Stimulated activated CD4-positive, alpha-beta T cell treated with anti-CD3 and anti-CD28 coated beads, Interleukin-2, amount 100 ng/mL, for 48 hours (primary cell): ENCODE measurements at places on chromosomes 6 and 20.

- DNase-seq, result no peak
Measured at GRCh38 chr20:10111139-10111958, 76.6 kb downstream of the ANKEF1 start.

- no peak for DNase-seq
Measured at GRCh38 chr6:53643481-53643965, 22.0 kb downstream of the KLHL31 start.

DNA sequence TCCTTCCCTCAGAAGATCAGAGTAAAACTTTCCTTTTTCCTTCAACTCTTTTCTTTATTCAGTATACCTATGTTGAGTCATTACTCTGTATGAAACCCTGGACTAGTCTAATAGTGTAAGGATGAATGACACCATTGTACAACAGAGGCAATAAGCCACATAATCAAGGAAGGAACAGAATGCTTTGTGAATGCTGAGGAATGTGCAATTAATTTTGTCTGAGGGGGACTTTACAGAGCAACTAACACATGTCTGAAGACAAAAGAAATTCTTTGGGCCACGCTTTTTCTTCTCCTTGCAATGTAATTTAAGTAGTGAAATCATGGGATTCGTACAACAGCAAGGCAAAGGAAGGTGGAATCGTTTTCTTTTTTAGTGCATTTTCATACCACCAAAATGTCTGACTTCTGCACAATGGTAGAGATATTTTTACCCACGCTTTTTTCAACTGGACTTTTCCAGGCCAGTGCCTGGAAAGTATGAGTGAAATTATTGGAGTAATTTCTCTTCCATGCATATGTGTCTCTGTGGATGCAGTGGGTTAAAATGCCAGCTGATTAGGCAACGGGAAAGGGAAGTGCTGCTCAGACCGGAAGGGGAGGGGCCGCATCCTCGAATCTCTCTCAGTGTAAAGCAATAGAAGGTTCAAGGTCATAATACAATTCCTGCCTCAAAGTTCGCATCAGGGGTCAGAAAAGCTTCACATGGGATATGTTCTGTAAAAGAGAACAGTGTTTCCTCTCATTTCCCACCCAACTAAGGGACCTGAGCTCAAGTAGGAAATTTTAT lies 89.9 kb upstream of the MTHFD1L start:
- DNase-seq, result no peak

- DNase-seq, result no peak
Measured at GRCh38 chr6:154341871-154342270, 14.7 kb downstream of the IPCEF1 start.

GRCh38 chr6:113674075-113674474 lies 183.1 kb upstream of the MARCKS start:
- DNase-seq, result no peak

- no peak for DNase-seq
Measured at GRCh38 chr6:89792881-89793280, 26.7 kb downstream of the MDN1 start.

DNA sequence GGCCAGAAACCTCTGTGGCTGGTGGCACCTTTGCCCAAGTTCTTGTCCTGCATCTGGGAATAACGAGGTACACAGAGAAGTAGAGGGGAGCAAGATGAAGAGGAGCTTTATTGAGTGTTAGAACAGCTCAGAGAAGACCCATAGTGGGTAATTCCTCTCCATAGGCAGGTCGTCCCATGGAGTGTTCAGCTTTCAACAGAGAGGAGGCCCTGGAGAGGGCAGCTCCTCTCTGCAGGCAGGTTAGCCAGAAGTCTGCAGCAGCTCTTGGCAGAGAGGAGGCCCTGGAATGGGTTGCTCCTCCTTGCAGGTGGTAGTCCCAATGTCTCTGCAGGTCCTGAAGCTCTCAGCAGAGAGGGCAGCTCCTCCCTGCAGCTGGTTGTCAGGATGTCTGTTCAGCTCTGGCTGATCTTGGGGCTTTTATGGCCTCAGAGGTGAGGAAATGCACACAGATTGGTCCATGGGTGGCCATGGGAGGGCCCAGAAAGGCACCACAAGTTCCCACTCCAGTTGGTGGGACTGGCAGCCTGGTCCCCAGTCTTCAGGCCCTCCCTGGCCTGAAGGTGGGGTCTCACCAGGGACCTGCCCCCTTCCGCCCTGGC lies 89.0 kb downstream of the IPCEF1 start:
- no peak for DNase-seq

- DNase-seq, result no peak
Measured at GRCh38 chr6:15623276-15624116, 39.3 kb downstream of the DTNBP1 start.

DNA sequence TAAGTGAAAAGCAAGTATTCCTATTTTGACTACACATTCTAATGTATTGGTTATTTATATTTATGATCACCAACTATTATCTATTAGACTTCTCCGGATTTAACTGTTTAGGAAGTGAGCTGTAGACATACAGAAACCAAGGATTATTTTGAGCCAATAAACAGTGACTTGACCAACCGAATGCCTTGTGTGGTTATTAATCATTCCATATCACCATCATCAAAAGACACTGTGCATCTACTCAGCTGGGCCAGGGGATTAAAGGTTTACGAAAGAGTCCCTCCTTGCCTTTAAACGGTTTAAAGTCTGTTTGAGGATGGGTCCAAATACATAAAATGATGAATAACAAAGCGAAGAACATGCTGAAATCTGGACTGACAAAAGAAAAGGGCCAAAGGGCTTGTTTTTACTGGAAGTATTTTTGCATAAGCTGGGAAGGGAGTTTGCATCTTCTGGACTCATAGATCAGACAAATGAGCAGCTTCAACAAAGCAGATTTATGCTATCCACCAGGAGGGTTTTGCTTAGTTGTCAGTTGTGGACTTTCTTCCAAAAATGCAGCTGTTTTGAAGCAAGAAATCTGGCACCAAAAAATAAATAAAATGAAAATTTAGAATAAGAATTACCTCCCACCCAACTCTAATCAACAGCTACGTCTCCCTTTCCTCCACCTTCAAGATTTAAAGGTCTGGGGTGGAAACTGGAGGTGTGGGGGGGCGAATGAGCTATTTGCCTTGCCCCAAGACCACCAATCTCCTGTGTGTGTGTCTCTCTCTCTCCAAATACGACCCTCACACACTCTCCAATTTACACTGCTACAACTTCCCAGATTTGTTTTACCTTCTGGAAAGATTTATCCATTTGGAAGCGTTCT lies 33.6 kb upstream of the ID4 start:
- DNase-seq, result no peak

DNA sequence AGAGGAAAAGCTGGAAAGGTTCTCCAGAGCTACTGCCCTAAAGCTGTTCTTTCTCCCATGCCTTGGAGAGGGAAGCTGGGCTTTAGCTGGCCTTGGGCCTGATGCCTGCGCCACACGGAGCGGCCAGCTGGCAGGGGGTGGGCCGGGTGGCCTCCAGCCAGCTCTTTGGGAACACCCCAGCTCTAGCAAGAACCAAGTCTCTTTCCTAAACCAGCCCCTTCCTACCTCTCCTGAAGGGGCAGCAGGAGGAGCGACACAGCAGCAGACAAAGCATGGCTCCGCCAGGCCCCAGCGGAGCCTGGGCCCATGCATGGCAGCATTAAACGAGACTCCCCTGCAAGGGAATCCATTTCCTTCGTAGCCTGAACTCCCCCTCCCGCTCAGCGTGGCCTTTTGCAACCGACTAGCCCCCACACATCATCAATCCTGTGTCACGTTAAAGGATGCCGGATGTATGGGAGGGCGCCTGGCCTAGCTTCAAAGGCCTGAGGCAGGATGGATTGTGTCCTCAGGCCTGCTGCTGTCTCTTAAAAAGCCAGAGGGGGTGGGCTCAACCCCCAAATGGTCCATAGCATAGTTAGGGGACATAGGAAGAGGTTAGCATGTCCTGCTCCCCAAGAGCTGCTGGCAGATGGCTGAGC lies 14.0 kb downstream of the MRPS18A start:
- no peak for DNase-seq

DNA sequence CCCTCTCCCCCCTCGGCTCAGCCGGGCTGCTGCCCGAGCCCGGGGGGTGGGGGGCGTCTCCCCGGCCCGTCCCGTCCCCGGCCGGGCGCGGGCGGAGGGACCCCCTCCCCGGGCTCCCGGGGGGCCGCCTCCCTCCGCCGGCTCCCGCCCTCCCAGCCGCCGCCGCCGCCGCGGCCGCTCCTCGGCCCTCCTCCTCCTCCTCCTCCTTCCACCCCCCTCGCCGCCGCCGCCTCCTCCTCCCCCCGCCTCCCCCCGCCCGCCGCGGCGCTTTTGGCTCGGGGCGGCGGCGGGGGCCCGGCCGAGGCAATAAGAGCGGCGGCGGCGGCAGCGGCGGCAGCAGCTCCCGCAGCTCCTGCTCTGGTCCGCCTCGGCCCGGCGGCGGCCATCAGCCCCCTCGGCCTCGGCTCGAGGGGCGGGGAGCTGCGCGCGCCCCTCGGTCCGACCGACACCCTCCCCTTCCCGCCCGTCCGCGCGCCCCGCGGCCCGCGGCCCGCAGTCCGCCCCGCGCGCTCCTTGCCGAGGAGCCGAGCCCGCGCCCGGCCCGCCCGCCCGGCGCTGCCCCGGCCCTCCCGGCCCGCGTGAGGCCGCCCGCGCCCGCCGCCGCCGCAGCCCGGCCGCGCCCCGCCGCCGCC lies 38.7 kb downstream of the GNAS start:
- DNase-seq, result peak; percentile 58
